ENCODE measurements at places on chromosomes 12 and 14. TPM values are rescaled to one million over a fixed set of nuclear protein-coding genes. Genes with fewer than 3 reads are reported as not detected.

Gene PPFIA2
- total RNA-seq = 2.2 TPM

- no peaks in the 10 kb centered on the region for H3K27me3 ChIP-seq
- no peak overlapping the region for H3K4me3 ChIP-seq
- DNase-seq = no peak
- no peaks in the 10 kb centered on the region for H3K36me3 ChIP-seq
- no peaks in the 10 kb centered on the region for H3K4me1 ChIP-seq
Measured at GRCh38 chr14:24681056-24681455, 47.1 kb upstream of the GZMB start.

GRCh38 chr12:38895446-38895845 lies 9.9 kb downstream of the CPNE8 start:
- no peaks in the 10 kb centered on the region for H3K27me3 ChIP-seq
- H3K36me3 ChIP-seq = no peaks in the 10 kb centered on the region
- peaks cover 6% of the 10 kb centered on the region for H3K4me1 ChIP-seq
- no peak for DNase-seq

- H3K27ac ChIP-seq = peak overlapping the region; percentile 67
- H3K4me3 ChIP-seq = no peak overlapping the region
- no peak for DNase-seq
- H3K4me1 ChIP-seq = no peaks in the 10 kb centered on the region
Measured at GRCh38 chr14:55832974-55833373, 253.0 kb downstream of the KTN1 start.

Gene SERPINA12
- not detected for total RNA-seq

Gene VDR
- 140 TPM for total RNA-seq

Gene TROAP
- total RNA-seq = 11.8 TPM

Gene MEG3
- total RNA-seq = 11.0 TPM

DNA sequence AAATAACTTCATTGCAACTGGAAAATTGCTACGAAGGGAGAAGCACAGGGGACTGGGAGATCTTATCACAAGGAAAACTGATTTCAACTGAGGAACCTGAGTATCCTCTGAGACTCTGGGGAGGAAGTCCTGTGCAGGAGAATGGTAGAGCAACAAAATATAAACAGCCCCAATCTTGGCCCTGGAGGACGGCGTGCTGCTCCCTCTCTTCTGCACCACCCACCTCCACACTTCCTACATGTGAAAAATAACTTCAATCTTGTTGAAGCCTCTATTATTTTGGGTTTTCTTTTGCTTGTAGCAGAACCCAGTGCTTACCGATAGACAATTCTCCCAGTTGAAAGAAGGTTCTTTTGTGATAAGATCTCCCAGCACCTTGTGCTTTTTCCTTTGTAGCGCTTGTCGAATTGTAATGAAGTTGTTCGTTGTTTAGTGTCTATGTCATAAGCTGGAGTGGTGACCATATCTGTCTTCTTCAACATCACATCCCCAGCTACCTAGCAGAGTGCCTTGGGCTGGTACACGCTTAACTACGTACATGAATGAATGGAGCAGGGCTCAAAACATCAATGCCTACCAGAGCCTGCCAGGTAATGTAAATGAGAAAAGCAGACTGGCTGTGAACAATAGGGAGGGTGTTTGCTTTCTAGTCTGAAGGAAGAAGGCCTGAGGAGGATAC lies 2.8 kb upstream of the CD4 start:
- no peak overlapping the region for H3K27ac ChIP-seq
- H3K4me3 ChIP-seq = no peak overlapping the region
- no peak for DNase-seq
- H3K4me1 ChIP-seq = no peaks in the 10 kb centered on the region
- H3K36me3 ChIP-seq = no peaks in the 10 kb centered on the region

Gene KLRD1
- 1.1 TPM for total RNA-seq

DNA sequence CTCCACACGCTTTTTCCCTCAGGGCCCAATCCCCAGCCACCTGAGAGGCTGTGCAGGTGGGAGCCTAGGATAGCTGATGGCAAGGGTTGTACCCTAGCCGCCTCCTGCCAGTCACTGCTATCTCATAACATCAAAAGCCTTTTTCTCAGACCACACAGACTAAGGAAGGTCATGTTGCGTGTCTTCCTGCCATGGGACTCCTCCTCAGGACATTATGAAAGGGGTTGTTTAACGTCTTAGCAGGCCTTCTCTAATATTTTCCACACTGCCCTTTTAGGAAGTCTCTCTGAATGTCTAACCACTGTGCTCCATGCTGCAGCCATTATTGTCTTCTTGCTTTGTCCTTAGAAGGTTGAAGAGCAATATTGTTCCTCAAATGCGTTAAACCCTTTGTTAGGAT lies 7.6 kb upstream of the SMUG1 start:
- H3K36me3 ChIP-seq = no peaks in the 10 kb centered on the region
- peaks cover 83% of the 10 kb centered on the region for H3K27me3 ChIP-seq
- no peak overlapping the region for H3K4me3 ChIP-seq
- no peak for DNase-seq

DNA sequence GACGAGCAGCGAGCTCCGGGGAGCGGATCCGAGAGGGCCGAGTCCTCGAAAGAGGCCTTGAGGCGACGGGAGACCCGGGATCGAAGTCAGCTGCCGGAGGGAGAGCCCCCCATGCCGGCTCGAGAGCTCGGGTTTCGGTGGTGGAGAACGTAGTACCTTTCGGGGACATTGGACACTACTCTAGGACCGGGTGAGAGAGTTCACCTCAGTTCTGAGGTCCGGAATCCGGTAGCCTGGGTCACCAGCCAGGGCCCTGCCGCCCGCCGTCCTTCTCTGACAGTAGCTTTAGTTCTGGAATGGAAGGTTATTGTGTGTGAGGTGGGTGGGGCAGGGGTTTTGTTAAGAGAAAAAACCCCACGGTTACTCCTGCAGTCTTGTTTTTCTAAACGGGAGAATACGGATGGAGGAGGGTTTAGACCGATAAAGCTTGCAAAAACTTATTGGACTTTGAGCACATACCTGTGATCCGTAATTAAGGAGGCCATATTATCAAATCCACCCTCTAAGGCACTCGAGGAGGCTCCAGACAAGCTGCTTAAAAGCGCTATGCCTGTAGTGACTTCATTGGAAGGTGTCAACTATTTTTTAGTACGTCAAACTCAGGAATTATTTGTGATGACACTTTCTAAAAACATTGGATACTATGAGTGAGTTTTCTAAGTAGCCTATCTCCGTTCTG lies 765 bp downstream of the SCYL2 start:
- H3K4me3 ChIP-seq = peak overlapping the region; percentile 88
- no peaks in the 10 kb centered on the region for H3K27me3 ChIP-seq
- DNase-seq = peak; percentile 47
- H3K36me3 ChIP-seq = no peaks in the 10 kb centered on the region
- H3K4me1 ChIP-seq = peaks cover 4% of the 10 kb centered on the region

Gene MYO1A
- total RNA-seq = 261 TPM

GRCh38 chr12:10001171-10001776 lies 2.4 kb upstream of the CLEC1B start:
- DNase-seq = no peak
- H3K4me1 ChIP-seq = no peaks in the 10 kb centered on the region
- H3K27me3 ChIP-seq = no peaks in the 10 kb centered on the region

Gene EIF2S3B
- total RNA-seq = 0.77 TPM

Gene PHLDA1
- 10.4 TPM for total RNA-seq

DNA sequence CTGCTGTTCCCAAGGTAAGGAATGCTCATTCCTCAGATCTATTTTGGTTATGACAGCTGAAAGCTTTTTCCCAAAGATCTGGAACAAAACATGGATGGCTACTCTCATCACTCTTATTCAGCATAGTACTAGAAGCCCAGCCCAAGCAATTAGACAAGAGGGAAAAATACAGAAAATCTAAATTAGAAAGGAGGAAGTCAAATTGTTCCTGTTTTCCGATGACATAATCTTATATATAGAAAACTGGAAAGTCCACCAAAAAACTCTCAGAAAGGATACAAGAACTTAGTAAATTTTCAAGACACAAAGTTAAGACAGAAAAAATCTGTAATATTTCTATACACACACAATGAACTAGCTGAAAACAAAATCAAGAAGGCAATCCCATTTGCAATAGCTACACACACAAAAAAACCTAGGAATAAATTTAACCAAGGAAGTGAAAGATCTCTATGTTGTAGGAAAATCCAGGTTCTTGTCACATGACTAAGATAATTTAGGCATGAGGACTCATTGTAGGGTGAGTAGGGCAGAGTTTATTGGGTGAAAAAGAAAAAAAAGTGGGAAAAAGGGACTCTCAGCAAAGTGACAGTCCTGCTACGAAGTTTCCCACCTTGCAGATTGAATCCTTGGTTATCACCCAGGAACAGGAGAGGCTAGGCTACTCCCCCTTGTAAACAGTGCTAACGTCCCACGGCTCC lies 28.6 kb upstream of the KLRB1 start:
- H3K4me1 ChIP-seq = no peaks in the 10 kb centered on the region
- no peak for DNase-seq
- H3K36me3 ChIP-seq = no peaks in the 10 kb centered on the region
- no peak overlapping the region for H3K4me3 ChIP-seq
- no peaks in the 10 kb centered on the region for H3K27me3 ChIP-seq
- H3K27ac ChIP-seq = no peak overlapping the region

Gene OR8S1
- not detected for total RNA-seq

DNA sequence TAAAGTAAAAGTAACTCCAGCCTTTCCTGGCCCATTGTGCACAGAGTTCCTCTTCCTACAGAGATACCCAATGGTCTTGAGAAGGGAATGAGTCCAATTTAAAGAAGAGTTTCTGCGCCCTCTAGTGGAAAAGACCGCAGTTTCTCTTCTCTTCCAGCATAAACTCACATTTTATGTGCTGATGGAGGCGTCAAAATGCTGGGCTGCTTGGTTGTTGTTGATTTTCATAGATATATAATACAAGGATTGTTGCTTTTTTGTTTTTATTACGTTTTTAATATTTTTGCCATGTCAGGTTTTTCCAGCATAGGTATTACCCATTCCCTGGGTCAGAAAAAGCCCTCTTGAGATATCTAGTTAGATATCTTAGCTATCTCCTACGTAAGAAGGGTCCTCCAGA lies 356.9 kb upstream of the STXBP6 start:
- DNase-seq = peak; percentile 56
- H3K4me3 ChIP-seq = no peak overlapping the region
- H3K27ac ChIP-seq = no peak overlapping the region
- H3K36me3 ChIP-seq = no peaks in the 10 kb centered on the region
- no peaks in the 10 kb centered on the region for H3K4me1 ChIP-seq

Gene PSMC6
- total RNA-seq = 76.8 TPM

GRCh38 chr12:23221066-23221465 lies 596.1 kb downstream of the ETNK1 start:
- no peaks in the 10 kb centered on the region for H3K4me1 ChIP-seq
- no peak overlapping the region for H3K4me3 ChIP-seq
- no peaks in the 10 kb centered on the region for H3K27me3 ChIP-seq
- DNase-seq = no peak

DNA sequence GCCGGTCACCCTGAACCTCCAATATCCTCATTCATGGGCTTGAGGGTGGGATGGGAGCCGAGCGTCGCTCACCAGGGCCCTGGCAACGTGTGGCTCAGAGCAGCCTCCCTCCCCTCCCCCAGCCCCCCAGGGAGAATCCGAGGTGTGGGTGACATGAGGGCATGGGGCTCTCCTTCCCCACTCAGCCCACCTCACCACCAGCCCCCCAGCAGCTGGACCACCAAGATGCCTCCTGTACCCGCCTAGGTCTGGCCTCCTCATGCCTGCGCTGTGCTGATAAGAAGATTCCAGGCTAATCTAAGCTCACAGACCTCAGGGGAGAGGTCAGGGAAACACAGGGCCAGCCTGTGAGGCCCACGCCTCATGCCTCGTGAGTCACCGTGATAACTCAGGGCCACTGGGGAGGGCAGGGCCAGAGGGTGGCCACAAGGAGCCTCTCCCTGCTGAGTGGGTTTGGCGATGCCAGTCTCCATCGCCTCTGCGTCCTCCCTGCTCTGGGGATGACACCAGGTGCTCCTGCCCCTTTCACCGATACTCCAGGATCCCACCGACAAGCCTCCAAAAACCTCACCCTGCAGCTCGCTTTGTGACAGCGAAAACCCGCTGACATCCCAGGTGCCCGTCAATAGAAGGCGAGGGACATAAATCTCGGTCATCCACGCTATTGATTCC lies 56.9 kb downstream of the TESC start:
- no peaks in the 10 kb centered on the region for H3K27me3 ChIP-seq
- H3K27ac ChIP-seq = no peak overlapping the region
- H3K4me1 ChIP-seq = no peaks in the 10 kb centered on the region
- DNase-seq = no peak
- no peaks in the 10 kb centered on the region for H3K36me3 ChIP-seq
- no peak overlapping the region for H3K4me3 ChIP-seq

GRCh38 chr12:90823859-90824258 lies 131.1 kb downstream of the CCER1 start:
- no peaks in the 10 kb centered on the region for H3K27me3 ChIP-seq
- no peak overlapping the region for H3K27ac ChIP-seq
- DNase-seq = no peak
- no peak overlapping the region for H3K4me3 ChIP-seq
- no peaks in the 10 kb centered on the region for H3K4me1 ChIP-seq

GRCh38 chr14:70894868-70895267 lies 12.4 kb upstream of the PCNX1 start:
- H3K27me3 ChIP-seq = no peaks in the 10 kb centered on the region
- H3K27ac ChIP-seq = no peak overlapping the region
- no peaks in the 10 kb centered on the region for H3K4me1 ChIP-seq
- H3K36me3 ChIP-seq = no peaks in the 10 kb centered on the region
- H3K4me3 ChIP-seq = no peak overlapping the region
- DNase-seq = no peak

Gene IL31
- not detected for total RNA-seq

DNA sequence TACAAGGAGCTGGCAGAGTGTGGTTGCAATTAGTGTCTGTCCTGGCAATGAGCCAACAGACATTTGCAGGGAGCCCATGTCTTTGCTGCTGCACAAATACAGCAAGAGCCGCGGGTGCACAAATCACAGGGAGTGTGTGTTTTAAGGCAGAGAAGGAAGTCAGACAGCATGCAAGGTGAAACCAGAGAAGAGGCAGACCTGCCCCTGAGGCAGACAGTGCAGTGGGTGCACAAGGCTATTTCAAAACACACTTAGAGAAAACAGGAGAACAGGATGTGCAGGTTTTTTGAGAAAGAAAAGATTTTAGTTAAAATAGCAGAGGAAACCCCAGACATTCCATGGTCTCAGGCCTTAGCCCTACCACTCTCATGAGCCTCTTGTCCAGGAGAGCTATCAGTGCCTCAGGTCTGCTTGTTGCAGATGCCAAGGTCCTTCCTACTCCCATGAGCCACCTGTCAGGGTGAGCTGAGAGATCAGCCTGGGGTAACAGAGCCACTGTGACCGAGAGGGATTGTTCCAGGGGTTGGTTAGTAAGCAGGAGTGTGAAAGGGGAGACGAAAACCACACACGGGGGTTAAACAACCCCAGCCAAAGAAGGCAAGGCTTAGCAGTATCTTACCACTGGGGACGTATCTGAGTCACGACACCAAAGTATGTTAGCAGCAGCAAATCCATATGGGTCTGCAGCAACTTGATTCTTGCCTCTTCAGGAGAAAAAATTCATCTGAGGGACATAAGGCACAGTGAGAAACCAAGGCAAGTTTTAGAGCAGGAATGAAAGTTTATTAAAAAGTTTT lies 78.1 kb downstream of the C14orf132 start:
- no peaks in the 10 kb centered on the region for H3K27me3 ChIP-seq
- no peak overlapping the region for H3K27ac ChIP-seq
- H3K4me3 ChIP-seq = no peak overlapping the region
- no peak for DNase-seq

- H3K27me3 ChIP-seq = no peaks in the 10 kb centered on the region
- DNase-seq = no peak
- H3K4me3 ChIP-seq = no peak overlapping the region
- no peak overlapping the region for H3K27ac ChIP-seq
- no peaks in the 10 kb centered on the region for H3K4me1 ChIP-seq
- no peaks in the 10 kb centered on the region for H3K36me3 ChIP-seq
Measured at GRCh38 chr12:107552263-107552662, 133.3 kb upstream of the PWP1 start.

Gene WASHC4
- 40.9 TPM for total RNA-seq

Gene APPL2
- total RNA-seq = 70.8 TPM

Gene KRT73
- total RNA-seq = not detected

Gene CAPRIN2
- total RNA-seq = 6.1 TPM

Gene PLXNC1
- total RNA-seq = 8.4 TPM
